ENCODE measurements at places on chromosomes 2 and 18. TPM values are rescaled to one million over a fixed set of nuclear protein-coding genes. Genes with fewer than 3 reads are reported as not detected.

SNTG2 gene
- 1.8 TPM for total RNA-seq

GRCh38 chr2:85175369-85176299 is 42.4 kb downstream of the TCF7L1 start:
- no peak overlapping the region for H3K4me3 ChIP-seq
- no peak overlapping the region for H3K27ac ChIP-seq
- H3K27me3 ChIP-seq, result no peaks in the 10 kb centered on the region
- no peaks in the 10 kb centered on the region for H3K36me3 ChIP-seq
- peak; percentile 51 for DNase-seq
- peaks cover 14% of the 10 kb centered on the region for H3K4me1 ChIP-seq

GRCh38 chr2:173150963-173151362 is 75.3 kb downstream of the MAP3K20 start:
- no peak for DNase-seq
- H3K36me3 ChIP-seq, result no peaks in the 10 kb centered on the region
- H3K4me3 ChIP-seq, result no peak overlapping the region
- H3K27me3 ChIP-seq, result no peaks in the 10 kb centered on the region
- no peaks in the 10 kb centered on the region for H3K4me1 ChIP-seq

DNA sequence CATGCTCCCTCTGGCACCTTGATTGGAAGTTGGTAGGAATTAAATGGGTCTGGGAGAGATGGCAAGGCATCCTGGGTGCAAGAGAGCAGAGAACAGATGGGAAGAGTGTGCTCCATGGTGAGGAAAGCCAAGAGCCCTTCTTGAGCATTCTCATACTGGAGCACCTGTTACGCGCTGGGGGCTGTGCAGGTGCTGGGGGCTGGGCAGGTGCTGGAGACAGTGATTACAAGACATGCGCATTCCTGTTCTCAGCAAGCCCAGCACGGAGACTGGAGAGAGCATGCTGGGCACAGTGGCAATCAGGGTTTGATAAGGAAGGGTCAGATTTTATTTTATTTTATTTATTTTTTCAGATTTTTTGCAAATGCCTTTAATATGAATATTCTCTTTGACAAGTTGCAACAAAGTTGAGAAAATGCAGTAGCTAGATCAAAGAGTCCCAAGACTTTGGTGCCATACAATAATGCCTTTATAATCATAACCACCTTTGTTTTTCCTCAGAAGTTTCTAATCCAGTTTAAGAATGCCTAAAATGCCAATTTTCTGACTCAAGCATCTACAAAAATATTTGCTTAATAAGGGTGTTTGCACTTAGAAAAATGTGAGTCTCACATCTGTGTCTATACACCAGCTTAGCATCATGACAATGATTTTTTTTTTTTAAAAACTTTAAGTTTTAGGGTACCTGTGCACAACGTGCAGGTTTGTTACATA is 193.3 kb downstream of the RNF152 start:
- no peaks in the 10 kb centered on the region for H3K4me1 ChIP-seq
- H3K27me3 ChIP-seq, result no peaks in the 10 kb centered on the region
- no peak overlapping the region for H3K4me3 ChIP-seq
- no peak for DNase-seq
- H3K27ac ChIP-seq, result no peak overlapping the region

DNA sequence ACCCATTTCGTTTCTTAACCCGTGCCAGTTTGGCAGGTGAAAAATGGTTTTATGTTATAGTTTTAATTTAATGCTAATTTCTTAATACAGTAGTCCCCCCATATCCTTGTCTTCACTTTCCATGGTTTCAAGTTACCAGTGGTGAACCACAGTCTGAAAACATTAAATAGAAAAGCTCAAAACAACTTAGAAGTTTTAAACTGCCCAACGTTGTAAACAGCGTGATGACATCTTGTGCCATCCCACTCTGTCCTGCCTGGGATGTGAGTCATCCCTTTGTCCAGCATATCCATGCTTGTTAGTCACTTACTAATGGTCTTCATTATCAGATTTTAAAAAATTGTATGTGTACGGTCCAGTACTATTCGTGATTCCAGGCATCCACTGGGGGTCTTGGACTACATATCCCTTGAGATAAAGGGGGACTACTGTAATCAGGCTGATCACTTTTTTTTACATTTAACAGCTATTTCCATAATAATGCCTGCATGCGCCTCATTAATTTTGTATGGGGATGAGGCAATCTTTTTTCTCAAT is 31.9 kb downstream of the SLC66A3 start:
- no peak overlapping the region for H3K27ac ChIP-seq
- DNase-seq, result no peak
- H3K36me3 ChIP-seq, result peaks cover 12% of the 10 kb centered on the region
- no peak overlapping the region for H3K4me3 ChIP-seq

CCDC178 gene
- 1.1 TPM for total RNA-seq

ARMC9 gene
- 51.6 TPM for total RNA-seq

MOCOS gene
- 0.68 TPM for total RNA-seq

SNORC gene
- 2.1 TPM for total RNA-seq

All from lung (tissue), 17 donors.